Stimulated activated CD4-positive, alpha-beta T cell treated with anti-CD3 and anti-CD28 coated beads, Interleukin-4, amount 100 ng/mL, for 24 hours (primary cell): ENCODE measurements at places on chromosomes 1 and 21.

GRCh38 chr1:6788946-6789345, 3.7 kb downstream of the CAMTA1 start:
- DNase-seq, result no peak

DNA sequence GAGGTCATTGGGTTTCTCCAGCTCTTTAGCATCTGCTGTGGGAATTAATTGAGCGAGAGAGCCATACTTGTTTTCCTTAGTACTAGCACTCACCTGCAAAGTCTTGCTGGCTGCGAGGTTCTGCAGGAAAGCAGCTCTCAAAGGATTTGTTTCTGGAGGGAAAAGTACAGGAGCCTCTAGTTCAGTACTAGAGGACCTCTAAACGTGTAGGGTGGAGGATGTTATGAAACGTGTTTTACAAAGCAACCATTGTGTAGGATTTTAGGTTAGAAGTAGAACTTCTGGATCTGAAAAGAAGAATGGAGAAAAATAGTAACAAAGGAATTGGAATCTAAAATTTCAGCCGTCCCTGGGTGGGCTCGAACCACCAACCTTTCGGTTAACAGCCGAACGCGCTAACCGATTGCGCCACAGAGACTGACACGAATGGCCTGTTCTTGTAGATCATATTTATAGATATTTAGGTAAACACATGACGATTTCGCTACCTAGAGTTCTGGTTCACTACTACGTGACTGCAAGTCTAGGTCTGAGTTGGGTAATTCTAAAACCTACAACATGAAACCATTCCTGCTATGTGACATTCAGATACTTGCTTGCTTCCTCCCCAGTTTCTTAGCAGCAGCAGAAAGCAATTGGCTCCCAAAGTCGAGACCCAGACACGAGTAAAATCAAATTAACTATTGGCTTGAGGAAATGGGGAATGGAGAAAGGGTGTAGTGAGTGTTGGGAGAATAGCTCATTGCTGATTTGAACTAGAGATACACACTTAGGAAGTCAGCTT, 60.2 kb upstream of the CFAP126 start:
- peak; percentile 41 for DNase-seq

GRCh38 chr21:38805328-38806152, at the start of gene ETS2:
ETS2 (plus strand) TSS chr21:38805929; CDS start chr21:38810035, 4,106 bp downstream.
- peak; percentile 76 for DNase-seq

DNA sequence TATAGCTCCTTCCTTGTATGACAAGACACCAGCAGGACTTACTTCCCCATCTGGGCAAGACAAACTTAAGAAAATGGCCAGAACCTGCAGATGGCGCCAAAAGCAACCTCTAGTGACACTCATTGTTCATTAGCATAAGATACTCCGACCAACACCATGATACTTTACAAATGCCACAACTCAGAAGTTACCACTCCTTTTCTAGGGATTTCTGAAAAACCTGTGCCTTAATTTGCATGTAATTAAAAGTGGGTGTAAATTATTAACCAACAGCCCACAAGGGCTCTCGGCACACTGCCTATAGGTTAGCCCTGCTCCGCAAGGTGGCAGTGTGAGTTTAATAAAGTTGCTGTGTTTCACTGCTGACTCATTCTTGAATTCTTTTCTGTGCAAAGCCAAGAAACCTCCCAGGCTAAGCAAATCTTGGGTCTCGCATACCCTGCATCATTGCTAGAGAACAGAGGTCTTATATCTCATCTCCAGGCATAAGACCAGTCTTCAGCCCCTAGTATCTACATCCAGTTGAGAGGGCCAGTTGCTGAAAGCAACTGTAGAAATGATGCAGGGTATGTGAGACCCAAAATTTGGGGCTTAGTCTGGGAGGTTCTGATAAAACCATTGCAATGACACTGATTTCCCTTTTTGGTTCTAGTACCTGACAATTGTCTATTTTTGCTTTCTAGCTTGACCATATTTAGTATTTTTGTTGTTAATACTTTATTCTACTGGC, 86.4 kb downstream of the FAF1 start:
- peak; percentile 73 for DNase-seq

GRCh38 chr1:235002706-235003300, 125.8 kb downstream of the TOMM20 start:
- DNase-seq, result no peak

GRCh38 chr1:8955406-8955805, 9.7 kb downstream of the CA6 start:
- DNase-seq, result no peak

GRCh38 chr1:209611771-209612570, 28.5 kb downstream of the CAMK1G start:
- no peak for DNase-seq

GRCh38 chr1:220701974-220702373, 11.8 kb downstream of the C1orf115 start:
- no peak for DNase-seq

DNA sequence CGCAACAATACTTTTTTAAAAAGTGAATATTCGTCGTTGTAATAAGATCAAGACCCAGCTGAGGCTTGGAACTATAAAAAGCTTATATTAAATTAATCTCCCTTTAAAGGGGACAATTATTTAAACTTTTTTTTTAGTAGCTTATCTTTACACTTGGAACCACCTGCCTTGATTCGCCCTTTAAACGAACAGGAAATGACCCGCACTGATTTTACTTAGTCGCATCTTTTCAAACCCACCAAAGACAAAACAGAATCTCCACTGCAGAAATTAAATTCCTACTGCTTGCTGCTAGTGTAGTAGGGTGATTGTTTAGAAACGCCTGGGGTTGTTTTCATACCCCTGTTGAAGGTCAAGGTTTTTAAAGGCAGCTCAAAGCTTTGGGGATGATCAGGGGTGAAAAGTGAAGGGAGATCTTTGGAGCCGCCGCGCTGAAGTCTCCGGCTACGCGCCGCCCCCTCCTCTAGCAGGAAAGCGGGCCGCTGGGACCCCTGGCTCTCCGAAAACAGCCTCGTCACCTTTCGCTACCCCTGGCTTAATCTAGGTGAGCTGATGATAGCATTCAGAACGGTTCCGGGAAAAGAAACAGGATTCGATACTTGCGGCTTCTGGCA, 163.4 kb downstream of the RUNX1 start:
- DNase-seq, result no peak

- DNase-seq, result no peak
These were observed 6.6 kb upstream of the TRAF3IP3 start for GRCh38 chr1:209749205-209749604.

GRCh38 chr1:39805385-39805784, 16.7 kb upstream of the BMP8B start:
- DNase-seq, result no peak

DNA sequence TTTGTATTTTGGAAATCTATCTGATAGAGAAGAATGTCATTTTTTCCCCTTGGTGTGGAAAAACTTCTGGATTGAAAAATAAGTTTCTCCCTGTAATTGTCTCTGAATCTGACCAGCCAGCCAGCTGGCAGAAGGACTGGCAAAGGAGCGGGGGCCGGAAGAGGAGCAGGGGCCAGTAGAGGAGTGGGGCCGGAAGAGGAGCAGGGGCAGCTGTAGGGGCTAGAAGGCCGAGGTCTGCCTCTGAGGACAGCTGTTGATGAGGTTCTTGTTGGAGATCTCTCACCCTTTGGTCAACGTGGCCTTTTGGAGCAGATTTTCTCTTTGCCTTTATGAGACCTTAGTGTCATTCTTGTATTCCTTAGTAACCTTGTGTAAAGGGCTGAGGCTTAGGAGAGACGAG, 121.8 kb downstream of the GALNT2 start:
- DNase-seq, result no peak

DNA sequence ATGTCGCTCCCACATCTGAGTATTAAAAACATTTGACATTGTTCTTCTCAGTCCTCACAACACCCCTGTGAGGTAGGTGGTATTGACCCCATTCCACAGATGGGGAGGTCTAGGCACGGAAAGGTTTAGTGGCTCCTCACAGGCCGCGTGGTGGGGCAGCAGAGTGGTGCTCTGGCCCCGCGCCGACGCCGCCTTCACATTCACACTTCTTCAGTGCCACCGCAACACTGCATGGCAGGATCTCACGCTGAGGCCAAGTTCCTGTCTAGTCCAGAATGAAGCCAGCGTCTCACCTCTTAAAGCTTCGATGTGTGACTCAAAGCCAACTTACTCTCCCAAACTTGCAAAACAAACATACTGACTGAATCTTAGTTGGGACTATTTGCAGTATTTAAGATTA, 12.1 kb downstream of the ICMT start:
- DNase-seq, result no peak

GRCh38 chr21:19914028-19914427, 1084.2 kb upstream of the NCAM2 start:
- DNase-seq, result no peak

- no peak for DNase-seq
These were observed 983.4 kb upstream of the PRMT6 start for GRCh38 chr1:106072909-106073600.

DNA sequence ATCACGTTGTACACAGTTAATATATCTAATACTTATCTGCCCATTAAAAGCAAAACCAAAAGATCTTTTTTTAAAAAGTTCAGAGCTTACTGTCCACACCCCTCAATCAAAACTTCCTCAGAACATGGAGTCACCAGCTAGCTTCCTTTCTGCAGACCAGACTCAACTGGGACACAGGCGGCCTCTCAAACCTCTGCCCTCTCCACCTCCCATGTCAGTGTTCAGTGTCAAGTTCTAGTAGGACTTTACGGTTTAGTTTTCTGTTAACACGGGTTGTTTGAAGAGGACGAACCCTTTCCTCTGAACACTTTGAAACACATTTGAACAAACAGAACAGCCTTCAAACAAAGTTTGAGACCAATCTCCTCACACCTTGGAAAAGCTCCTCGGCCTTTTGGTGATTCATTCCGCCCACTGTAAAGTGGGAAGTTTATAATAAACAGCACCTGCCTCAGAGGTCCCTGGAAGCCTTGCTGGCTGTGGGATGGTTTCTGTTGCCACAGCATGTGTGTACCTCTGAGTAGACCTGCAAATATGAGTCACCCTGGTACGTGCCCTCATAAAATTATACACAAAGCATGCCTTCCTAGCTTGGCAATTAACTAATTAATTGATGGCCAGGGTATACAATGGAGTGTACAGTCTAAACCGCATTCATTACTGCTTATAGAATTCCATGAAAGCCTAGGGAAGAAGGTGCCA, 48.4 kb upstream of the SIPA1L2 start:
- no peak for DNase-seq

DNA sequence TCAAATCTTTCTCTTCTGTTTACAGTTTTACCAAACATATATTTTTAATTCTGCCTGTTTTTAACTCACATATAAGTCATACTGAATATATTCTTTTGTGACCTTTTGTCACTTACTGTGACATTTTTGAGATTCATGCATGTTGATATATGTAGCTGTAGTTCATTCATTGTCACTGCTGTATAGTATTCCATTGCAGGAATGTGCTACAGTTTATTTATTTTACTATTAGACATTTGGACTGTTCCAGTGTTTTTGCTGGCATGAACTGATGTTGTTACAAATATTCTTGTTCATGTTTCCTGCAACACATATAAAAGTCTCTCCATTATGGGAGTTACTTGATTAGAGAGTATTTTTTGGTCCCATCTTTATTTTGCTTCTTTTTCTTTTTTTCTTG, 174.9 kb downstream of the DHRS3 start:
- no peak for DNase-seq

DNA sequence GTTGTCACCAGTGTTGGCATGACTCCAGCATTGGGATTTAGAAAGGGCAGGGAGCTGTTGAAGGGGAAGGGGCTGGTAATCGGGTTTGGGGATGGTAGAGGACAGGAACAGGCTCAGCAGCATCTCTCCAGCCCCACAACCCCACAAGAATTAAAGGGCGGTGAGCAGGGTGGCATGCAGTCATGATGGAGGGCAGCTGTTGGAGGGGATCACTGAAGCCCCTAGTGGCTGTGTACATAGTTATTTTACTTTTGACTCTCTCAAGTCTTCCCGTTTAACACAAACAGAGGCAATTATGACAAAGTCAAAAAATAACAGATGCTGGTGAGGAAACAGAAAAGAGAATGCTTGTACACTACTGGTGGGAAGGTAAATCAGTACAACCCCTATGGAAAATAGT, 213.8 kb downstream of the URB2 start:
- no peak for DNase-seq

GRCh38 chr21:37183749-37184148, 83.4 kb downstream of the VPS26C start:
- DNase-seq, result no peak

DNA sequence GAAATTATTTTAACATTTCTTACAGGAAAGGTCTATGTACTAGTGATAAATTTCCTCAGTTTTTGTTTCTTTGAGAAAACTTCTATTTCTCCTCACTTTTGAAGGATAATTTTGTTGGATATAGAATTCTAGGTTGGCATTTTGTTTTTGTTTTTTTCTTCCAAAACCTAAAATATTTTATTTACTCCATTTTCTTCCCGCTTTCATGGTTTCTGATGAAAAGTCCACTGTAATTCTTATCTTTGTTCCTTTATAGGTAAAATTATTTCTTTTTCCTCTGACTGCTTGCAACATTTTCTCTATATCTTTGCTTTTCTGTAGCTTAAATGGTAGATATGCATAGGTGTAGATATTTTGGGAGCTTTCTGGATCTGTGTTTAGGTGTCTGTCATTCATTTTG, 153.9 kb upstream of the DSCAM start:
- DNase-seq, result no peak

GRCh38 chr1:81408419-81408818, 392.3 kb upstream of the ADGRL2 start:
- no peak for DNase-seq

DNA sequence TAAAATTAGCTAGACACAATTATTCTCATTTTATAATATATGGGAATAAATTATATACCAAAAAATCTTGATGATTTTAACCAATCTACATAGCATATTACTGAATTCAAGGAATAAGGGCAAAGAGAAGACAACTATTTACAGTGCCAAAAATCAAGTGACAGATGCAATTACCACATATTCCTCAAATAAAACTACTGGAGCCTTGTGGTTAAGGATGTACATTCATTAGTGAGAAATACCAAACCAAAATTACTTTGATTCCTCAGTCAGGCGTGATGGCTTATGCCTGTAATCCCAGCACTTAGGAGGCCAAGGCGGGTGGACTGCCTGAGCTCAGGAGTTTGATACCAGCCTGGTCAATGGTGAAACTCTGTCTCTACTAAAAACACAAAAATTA, 68.8 kb upstream of the RBM34 start:
- DNase-seq, result no peak

DNA sequence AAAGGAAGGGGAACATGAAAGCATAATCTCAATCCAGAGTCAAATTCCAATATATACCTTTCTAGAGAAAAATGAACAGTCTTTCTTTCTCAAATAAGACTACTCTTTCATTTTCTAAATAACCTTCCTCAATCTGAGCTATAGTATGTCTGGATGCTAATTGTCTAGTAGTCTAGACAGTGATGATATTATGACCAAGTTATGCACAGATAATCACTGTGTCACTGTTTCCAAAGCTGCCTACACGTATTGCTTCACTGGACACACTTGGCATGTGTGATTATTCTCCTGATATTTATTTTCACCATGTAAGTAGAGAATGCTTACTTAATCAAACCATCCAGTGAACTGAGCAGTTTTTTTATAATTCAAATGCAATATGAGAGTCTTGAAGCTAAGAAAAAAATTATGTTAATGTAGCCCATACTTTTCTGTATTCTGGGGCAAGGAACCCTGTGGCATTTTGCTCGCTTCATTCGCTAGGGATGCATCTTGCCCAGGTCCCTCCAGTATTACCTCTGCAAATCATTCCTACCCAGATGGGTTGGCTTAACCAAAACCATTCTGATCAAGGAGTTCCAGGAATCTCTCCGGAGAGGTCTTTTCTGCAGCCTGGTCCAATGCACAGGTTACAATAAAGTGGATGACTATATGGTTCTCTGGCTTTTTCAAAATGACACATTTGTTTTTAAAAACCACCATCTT, 303.1 kb upstream of the RUNX1 start:
- peak; percentile 30 for DNase-seq

- DNase-seq, result peak; percentile 97
These were observed 25.3 kb upstream of the ADGRB2 start for GRCh38 chr1:31789259-31790065.
